Ovary (tissue), 10 donors: ENCODE measurements at places on chromosomes 2 and 18. TPM values are rescaled to one million over a fixed set of nuclear protein-coding genes. Genes with fewer than 3 reads are reported as not detected.

DNA sequence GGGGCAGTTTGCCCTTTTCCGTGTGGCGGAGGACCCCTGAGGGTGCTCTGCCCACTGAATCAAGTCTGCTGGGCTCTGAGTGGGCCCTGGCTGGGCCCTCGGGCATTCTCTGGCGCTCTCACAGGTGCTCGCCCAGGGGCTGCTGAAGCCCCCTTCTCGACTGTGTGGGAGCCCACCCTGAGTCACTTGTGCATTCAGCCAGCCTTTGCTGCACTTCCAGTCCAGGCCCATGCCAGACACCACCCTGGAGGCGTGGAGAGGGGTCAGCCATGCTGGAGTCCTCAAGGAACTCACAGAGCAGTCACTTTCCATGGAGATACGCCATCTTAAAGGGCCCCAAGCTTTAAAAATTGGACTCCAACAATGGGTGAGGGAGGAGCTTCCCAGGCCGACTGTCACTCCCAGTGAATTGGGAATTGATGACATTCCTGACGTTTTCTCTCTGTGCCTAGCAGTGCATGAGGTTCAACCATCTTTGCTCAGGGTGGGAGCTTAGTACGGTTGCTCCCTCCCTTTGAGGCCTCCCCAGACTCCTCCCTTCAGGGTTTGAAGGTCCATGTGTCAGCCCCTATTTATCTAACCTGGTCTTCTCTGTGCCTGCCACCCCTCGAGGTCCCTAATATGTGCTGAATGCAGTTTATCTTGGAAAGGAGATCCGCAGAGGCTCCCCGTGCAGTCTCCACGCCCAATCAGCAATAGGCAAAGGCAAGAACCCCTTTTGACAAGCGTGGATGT is 71.8 kb upstream of the HS6ST1 start:
- no peak overlapping the region for H3K4me3 ChIP-seq
- no peaks in the 10 kb centered on the region for H3K4me1 ChIP-seq
- no peaks in the 10 kb centered on the region for H3K36me3 ChIP-seq
- no peak overlapping the region for H3K27ac ChIP-seq
- H3K27me3 ChIP-seq = no peaks in the 10 kb centered on the region

Gene AOX1
- total RNA-seq = 48.5 TPM

DNA sequence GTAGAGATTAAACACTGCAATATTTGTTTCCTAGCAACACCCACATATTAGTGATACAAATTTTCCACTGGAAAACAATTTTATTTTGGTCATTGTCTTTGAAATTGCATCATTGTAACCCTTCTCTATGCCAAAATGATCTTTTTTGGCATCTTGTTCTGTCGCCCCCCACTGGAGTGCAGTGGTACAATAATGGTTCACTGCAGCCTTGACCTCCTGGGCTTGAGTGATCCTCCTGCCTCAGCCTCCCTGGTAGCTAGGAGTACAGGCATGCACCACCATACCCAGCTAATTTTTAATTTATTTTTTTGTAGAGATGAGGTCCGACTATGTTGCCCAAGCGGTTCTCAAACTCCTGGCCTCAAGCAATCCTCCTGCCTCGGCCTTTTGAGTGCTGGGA is 117.4 kb downstream of the PIK3C3 start:
- no peaks in the 10 kb centered on the region for H3K36me3 ChIP-seq
- no peak overlapping the region for H3K4me3 ChIP-seq
- no peaks in the 10 kb centered on the region for H3K27me3 ChIP-seq
- no peaks in the 10 kb centered on the region for H3K4me1 ChIP-seq

DNA sequence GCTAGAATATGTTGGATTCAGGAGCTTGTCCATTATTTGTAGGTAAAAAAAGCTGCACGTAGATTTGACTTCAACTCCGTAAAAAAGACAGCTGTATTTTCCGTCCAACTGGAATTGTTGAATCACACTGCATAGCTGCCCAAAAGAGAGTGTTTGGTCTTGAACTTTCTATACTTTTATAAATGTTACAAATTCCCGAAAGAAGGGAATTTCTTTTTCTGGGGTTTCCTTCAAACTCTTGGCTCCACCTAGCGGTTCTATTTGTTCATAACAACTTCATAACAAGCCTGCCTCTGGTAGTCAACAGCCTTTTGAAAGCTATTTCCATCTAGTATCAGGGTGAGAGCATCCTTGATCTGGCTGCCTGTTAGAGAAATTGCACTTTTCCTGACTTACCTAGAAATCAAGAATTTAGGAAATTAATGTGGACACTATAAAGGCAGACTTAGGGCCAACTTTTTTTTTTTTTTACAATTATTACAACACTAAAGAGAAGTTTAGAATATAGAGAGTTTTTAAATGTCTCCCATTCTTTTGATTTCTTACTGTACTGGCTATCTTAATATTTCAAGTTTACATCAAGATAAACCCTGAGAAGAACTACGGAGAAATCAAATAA is 48.1 kb downstream of the TMEM185B start:
- peak overlapping the region; percentile 47 for H3K27ac ChIP-seq
- DNase-seq = no peak
- H3K4me1 ChIP-seq = no peaks in the 10 kb centered on the region
- no peaks in the 10 kb centered on the region for H3K27me3 ChIP-seq
- H3K36me3 ChIP-seq = no peaks in the 10 kb centered on the region

DNA sequence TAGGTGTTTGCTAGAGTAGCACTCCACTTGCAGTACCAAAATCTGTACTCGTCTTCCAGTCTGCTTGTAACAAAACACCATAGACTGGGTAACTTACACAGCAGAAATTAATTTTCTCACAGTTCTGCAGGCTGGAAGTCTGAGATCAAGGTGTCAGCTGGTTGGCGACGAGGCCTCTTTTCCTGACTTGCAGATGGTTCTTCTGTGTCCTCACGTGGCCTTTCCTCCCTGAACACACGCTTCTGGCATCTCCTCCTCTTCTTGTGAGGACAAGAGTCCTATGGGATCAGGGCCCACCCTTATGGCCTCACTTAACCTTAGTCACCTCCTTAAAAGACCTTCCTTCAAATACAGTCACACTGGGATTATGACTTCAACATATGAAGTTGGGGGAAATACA is 493.5 kb upstream of the MYT1L start:
- no peak for DNase-seq
- H3K27ac ChIP-seq = no peak overlapping the region
- no peak overlapping the region for H3K4me3 ChIP-seq
- no peaks in the 10 kb centered on the region for H3K36me3 ChIP-seq

GRCh38 chr2:157657858-157658257 is 29.2 kb upstream of the ACVR1C start:
- H3K27me3 ChIP-seq = no peaks in the 10 kb centered on the region
- H3K4me3 ChIP-seq = no peak overlapping the region
- H3K27ac ChIP-seq = no peak overlapping the region
- no peaks in the 10 kb centered on the region for H3K4me1 ChIP-seq
- DNase-seq = no peak

Gene PAX8
- 0.15 TPM for total RNA-seq

DNA sequence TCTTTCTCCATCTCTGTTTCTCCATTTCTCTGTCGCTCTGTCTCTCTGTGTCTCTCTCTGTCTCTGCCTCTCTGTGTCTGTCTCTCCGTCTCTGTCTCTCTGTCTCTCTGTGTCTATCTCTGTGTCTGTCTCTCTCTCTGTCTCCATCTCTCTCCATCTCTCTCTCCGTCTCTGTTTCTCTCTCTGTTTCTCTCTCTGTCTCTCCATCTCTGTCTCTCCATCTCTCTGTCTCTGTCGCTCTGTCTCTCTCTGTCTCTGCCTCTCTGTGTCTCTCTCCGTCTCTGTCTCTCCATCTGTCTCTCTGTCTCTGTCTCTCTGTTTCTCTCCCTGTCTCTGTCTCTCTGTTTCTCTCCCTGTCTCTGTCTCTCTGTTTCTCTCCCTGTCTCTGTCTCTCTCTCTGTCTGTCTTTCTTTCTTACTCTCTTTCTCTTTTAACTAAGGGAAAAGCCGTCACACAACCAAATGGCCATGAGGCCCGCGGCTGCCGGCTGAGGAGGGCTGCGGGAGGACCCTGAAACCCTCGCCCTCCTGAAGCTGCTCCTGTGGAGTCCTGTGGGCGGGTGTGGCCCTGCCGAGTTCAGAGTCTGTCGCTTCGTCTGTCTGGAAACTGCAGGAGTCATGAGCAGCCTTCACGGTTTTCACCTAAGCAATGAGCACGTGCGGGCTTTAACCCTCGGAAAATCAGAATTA is 29.3 kb downstream of the NFATC1 start:
- no peak overlapping the region for H3K4me3 ChIP-seq
- no peak overlapping the region for H3K27ac ChIP-seq
- DNase-seq = no peak

DNA sequence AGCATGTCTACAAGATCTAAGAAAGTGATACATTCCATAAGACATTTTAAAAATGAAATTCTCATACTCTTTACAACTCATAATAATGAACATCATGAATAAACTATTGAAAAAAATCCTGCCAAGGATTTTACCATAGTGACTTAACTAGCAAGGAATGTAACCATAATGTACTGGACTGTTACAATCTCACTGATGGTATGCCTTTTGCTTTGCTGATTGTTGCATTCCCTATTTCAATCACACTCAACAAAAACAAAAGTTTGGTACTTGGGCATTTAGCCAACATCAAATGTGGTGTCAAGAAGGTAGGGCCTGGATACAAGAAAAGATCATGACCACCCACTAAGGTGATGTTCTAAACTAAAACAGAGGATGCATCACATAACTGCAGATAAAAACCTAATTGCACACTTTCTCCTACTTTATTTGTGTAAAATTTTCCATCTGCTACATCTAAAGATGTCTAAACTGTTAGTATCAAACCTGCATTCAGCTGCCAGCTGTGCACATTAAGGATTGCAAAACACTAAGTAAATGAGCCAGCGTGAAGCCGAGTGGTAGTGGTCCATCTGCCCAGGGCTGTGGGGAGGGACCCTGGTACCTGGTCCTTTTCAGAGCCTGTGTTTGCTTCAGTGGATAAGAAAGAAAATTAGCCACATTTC is 564.4 kb downstream of the ZEB2 start:
- no peaks in the 10 kb centered on the region for H3K27me3 ChIP-seq
- H3K4me1 ChIP-seq = peaks cover 4% of the 10 kb centered on the region
- no peaks in the 10 kb centered on the region for H3K36me3 ChIP-seq
- H3K27ac ChIP-seq = no peak overlapping the region

GRCh38 chr18:79884963-79885728 is 66.3 kb downstream of the SLC66A2 start:
- H3K27ac ChIP-seq = no peak overlapping the region
- DNase-seq = no peak
- H3K4me1 ChIP-seq = no peaks in the 10 kb centered on the region
- H3K4me3 ChIP-seq = no peak overlapping the region
- H3K36me3 ChIP-seq = no peaks in the 10 kb centered on the region
